EL (cell line): ENCODE measurements at places on chromosomes 4 and X.

DNA sequence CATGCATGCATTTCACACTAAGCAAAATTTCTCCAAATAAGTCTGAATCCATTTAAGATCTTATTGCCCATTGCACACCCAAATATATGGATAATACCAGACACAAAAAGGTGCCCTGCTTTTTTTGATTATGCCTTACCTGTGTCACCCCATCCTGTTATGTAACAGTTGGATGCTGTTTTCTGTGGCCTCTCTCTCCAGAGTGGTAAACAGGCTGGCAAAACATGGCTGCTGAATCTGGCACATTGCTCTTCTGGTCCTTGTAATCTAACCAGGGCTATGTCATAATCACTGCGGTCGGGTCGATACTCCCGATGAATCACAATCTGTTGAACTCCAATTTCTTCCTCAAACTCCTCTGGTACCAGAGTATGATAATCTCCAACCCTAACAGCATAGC, 70.1 kb downstream of the PRSS12 start:
- DNase-seq: peak; percentile 79

DNA sequence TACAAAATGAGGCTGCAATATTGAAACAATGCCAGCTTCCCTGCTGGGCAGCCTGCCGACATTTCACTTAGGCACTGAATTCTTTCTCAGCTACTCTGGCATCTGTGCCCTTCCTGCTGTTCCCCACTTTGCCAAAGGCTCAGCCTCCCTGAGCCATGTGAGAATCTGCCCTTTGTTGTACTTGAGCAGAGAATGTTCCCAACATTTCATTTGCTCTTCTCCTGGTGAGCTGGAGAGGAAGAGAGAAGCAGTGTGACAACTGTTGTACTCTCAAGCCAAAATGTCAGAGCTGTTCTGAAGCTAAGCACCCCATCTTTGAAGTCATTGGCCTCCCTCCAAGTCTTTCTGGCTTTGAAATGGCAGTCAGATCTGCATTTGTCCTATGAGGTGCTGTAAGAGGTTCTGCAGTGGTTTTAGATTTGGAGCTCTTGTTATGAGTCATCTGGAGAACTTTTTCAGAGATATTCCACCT, 32.5 kb downstream of the LANCL3 start:
- DNase-seq: no peak

- no peak for DNase-seq
These were observed 138.3 kb upstream of the PDHA2 start for GRCh38 chr4:95701500-95702170.

DNA sequence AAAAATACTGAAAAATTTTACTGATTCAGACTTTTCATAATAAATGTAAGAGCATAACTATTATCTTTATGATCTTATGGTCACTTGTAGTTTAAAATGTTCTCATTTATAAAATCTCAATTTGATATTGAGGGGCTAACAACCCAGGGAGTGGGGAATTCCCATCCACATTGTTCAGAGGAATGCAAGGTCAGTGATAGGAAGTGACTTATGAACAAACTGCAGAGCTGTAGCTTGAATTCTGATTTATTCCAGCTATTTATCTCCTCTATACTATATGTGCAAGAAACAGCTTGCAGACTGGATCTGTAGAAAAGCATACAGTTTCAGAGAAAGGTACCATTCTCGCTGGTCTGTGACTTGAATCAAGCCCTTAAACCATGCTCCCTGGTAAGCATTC, 61.6 kb downstream of the SEC24D start:
- DNase-seq: no peak

GRCh38 chr4:173703021-173703420, 173.0 kb upstream of the HAND2 start:
- no peak for DNase-seq

DNA sequence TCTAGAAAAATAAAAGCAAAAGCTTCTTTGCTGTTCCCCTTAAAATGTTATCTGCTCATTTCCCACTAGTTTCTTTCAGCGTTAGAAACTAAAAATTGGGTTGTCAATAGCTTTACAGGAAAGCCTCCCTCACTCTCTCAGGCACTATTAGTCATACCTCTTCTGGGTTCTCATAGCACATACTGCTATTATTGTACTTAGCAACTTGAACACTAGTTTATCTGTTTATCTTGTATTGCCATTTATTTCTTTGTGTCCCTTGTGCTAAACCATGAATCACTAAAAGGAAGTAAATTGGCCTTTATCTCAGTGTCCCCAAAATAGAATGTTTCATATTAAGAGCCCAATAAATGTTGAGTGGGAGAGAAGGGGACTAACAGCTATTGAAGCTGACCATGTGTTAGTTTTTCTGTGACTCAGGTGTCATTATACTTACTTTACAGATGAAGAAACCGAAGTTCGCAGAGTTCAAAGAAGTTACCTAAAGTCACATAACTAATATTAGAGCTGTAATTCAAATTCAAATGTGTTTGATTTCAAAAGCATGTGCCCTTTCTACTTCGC, 124.8 kb upstream of the CITED1 start:
- no peak for DNase-seq

GRCh38 chr4:36385951-36386571, 104.6 kb downstream of the DTHD1 start:
- no peak for DNase-seq
